ENCODE measurements at places on chromosomes 3 and 15.

DNA sequence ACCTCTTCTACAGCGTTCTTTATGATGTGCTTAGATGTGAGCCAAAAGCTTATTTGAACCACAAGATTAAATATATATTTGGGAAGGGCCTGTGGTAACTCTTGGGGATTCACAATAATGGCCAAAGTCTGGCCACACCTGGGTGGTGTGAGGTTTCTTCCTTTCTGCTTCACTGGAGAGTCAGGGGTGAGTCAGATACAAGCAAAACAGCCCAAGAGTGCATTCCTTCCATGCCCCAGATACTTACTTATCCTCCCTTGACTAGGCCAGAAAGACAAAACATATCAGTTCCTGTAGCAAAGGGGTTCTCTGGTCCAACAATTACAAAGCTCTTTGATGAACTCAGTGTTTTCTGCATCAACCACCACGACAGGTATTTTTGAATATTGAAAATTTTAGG lies 941 bp downstream of the ZBED2 start:
- no peak overlapping the region for H3K4me3 ChIP-seq
- no peak for DNase-seq
- no peaks in the 10 kb centered on the region for H3K4me1 ChIP-seq
- H3K36me3 ChIP-seq: no peaks in the 10 kb centered on the region

GRCh38 chr3:7733933-7734332 lies 767.7 kb upstream of the LMCD1 start:
- H3K36me3 ChIP-seq: no peaks in the 10 kb centered on the region
- H3K4me1 ChIP-seq: no peaks in the 10 kb centered on the region
- no peak for DNase-seq
- no peak overlapping the region for H3K27ac ChIP-seq
- no peak overlapping the region for H3K4me3 ChIP-seq

GRCh38 chr3:140114789-140115080 lies 179.8 kb downstream of the CLSTN2 start:
- no peaks in the 10 kb centered on the region for H3K27me3 ChIP-seq
- no peaks in the 10 kb centered on the region for H3K4me1 ChIP-seq

GRCh38 chr3:143218166-143218835 lies 98.7 kb downstream of the CHST2 start:
- no peak for DNase-seq
- H3K27me3 ChIP-seq: no peaks in the 10 kb centered on the region
- H3K27ac ChIP-seq: no peak overlapping the region
- H3K36me3 ChIP-seq: no peaks in the 10 kb centered on the region
- peaks cover 7% of the 10 kb centered on the region for H3K4me1 ChIP-seq

DNA sequence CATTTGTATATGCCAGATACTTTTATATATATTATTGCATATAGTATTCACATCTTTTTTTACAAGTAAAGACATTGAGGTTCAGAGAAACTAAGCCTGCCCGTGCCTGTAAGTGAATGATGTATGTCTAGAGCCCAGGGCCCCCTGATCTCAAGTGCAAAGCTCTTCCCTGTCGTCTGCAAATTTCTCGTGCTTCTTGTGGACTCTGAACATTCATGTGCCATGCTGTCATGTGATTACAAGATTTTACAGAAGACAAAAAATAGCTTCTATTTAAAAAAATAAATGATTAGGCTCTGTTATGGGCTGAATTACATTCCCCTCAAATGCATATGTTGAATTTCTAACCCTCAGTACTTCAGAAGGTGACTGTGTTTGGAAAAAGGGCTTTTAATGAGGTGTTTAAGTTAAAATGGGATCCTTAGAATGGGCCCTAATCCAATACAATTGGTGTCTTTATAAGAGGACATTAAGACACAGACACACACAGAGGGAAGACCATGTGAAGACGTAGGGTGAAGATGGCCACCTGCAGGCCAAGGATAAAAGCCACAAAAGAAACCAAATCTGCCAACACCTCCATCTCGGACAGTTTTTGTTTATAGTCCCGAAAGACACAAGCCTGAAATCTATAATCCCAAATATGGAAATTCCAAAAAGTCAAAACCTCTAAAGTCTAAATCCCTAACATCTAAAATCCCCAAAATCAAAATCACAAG lies 3.9 kb upstream of the MASP1 start:
- no peak overlapping the region for H3K4me3 ChIP-seq
- H3K27me3 ChIP-seq: no peaks in the 10 kb centered on the region
- no peak overlapping the region for H3K27ac ChIP-seq
- DNase-seq: no peak
- no peaks in the 10 kb centered on the region for H3K4me1 ChIP-seq

DNA sequence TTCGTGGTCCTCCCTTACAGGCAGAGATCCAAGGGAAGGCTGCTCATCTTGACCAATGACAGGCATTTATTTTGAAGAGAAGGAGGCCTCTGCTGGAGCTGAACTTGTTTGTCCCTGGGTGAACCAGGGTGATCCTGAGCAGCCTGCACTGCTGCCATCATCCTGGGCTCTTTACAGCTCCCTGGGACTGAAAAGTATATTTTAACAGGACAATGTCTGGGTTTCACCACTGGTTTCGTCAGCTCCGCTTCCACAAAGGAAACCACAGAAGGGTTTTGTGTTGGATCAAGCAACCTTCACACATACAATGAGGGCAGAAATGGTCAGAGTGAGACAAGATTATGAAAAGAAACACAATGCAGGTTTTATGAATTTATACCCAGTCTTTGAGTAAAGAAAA lies 400.7 kb upstream of the TPM1 start:
- no peaks in the 10 kb centered on the region for H3K27me3 ChIP-seq
- no peaks in the 10 kb centered on the region for H3K4me1 ChIP-seq
- H3K4me3 ChIP-seq: no peak overlapping the region
- no peak for DNase-seq
- no peak overlapping the region for H3K27ac ChIP-seq

GRCh38 chr3:130014526-130014925 lies 40.0 kb downstream of the TRH start:
- H3K4me1 ChIP-seq: no peaks in the 10 kb centered on the region
- no peaks in the 10 kb centered on the region for H3K36me3 ChIP-seq
- H3K4me3 ChIP-seq: no peak overlapping the region
- no peak overlapping the region for H3K27ac ChIP-seq
